Activated CD4-positive, CD25-positive, alpha-beta regulatory T cell treated with anti-CD3 and anti-CD28 coated beads, Interleukin-2, amount 50 U/mL, for 24 hours (primary cell): ENCODE measurements at places on chromosomes 5 and 9.

DNA sequence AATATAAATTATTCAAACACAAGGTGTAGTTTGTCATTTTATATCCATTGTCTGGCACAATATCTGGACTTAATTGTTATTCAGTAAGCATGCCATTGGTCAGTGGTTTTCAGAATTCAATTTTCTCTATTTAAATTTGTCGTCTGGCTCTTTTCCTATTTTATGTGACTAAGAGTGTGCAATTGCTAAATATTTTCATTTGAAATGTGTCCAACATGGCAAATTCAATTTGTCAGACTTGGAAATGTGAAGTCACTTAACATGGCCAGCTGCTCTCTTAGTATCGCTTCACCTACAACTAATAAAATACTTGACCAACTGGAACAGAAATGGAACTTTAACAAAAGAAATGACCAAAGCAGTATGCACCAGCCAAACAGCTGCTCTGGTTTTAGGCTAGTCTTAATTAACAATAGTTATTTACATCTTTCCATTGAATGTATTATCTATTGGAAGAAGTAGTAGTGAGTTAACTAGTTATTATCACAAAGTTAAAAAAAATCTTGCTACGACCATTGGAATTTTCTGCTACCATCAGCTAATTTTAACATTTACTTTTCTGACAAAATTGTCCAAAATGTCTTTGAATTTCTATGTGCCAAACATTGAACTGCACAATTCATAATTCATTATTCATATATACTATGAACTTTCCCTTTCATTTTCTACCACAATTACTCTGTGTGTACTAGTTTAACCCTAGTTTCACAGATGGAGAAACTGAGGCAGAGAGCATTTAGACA lies 720.7 kb upstream of the FAM174A start:
- no peak for ATAC-seq

GRCh38 chr5:89988129-89988810 lies 421.3 kb downstream of the CETN3 start:
- no peak for ATAC-seq

GRCh38 chr9:105466898-105467455 lies 19.1 kb downstream of the FSD1L start:
- ATAC-seq = no peak

GRCh38 chr9:12882430-12882829 lies 107.6 kb downstream of the LURAP1L start:
- ATAC-seq = no peak

GRCh38 chr5:75744355-75744754 lies 27.1 kb upstream of the POC5 start:
- no peak for ATAC-seq

GRCh38 chr5:176625966-176626875 lies 4.1 kb downstream of the SNCB start:
- no peak for ATAC-seq

GRCh38 chr5:25891691-25892090 lies 1146.7 kb downstream of the CDH9 start:
- no peak for ATAC-seq
